Astrocyte of the hippocampus (primary cell): ENCODE measurements at places on chromosomes 3 and 15.

DNA sequence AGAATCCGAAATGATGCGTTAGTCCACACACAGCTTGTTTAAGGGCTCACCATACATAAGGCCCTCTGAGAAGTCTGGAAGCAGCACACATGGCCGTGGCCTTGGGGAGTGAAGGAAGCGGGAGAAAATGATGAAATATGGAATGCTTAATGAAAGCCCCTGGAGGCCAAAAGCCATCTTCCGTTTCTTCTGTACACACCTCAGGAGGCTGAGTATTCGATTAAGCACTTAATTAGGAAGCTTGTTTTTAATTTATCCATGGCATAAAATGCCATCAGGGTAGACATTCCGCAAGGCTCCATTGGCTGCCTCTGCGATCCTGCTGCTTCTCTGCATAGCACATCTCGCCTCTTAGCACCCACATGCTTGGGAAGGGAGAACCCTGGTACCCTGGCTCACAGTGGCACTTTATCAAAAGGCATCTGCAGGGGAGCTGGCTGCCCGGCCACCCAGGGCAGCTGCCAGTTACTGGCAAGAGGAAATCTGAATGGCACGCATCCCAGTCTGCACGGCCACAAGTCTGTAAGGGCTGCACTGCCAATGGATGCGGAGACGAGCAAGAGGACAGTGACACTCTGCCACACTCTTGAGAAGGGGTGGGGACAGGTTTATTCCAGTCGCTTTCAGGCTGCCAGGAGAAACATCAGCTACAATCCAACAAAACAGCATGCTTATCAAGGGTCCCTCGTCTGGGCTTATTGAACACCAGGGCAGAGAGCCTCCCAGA lies 356.2 kb downstream of the OCA2 start:
- DNase-seq, result peak; percentile 41

GRCh38 chr3:78348664-78349063 lies 1308.8 kb downstream of the ROBO2 start:
- DNase-seq, result no peak

DNA sequence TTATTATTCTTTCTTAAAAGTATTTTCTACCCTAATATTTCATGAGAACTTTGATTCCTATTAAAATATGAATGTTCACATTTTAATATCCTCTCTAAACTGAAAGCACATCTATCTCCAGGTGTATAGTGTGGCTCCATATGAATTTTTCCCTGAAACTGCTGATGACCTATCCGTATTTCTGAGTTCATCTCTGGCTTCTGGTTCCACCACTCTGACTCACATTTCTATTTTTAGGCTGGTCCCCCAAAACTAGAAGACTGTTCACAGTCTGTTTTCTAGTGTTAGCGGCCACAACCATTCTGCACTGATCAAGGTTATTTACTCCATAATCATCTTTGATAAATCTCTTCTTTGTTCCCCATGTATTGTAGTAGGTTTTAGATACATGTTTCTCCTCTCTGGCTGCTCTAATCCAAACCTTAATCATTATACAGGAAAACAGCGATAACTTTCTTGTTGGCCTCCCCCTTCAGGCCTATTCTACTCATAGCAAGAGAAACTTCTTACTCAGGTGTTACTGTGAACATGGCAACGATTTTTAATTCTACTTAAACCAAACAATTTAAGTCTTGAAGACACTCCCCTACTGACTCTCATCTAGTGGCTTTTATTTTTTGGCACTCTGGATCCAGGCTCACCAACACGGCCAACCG lies 12.8 kb downstream of the ADPGK start:
- DNase-seq, result no peak

DNA sequence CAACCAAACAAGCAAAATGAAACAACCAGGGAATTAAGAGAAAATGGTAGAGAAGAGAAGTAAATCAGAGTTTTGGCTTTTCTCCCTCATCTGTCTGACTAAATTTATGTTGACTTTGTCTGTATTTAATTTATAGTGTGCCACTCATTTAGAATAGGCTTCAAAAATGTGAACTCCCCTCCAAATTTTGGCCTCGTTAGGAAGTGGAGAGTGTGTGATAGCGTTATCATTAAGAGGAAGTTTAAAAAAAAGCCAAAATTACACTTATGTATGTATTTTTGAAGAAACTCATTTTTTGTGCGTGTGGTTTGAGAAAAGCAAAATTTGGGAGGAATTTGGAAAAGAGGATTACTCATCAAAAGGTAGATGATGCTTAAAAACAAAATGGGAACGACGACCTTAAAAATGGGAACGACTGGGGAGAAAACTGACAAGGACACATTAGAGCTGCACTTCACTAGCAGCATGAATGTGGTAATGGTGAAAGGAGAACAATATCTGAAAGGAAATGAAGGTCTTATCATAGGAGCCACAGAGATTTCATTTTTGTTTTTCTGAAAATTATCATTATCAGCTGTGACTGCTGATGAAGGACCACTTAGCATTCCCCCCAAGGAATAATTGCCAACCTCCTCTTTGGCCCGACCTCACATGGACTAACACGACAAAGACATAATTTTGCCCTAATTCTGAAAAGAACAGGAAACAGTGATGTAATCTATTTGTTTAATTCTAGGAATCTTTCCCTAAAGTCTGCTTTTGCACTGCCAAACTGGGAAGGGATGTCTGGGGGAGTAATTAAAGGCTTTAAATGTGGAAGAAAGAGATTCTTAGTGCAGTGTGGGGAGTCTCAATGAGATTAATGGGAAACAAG lies 163.2 kb upstream of the P2RY1 start:
- DNase-seq, result no peak

- DNase-seq, result no peak
These were observed 303.7 kb upstream of the UBE2E2 start for GRCh38 chr3:22899441-22899840.

DNA sequence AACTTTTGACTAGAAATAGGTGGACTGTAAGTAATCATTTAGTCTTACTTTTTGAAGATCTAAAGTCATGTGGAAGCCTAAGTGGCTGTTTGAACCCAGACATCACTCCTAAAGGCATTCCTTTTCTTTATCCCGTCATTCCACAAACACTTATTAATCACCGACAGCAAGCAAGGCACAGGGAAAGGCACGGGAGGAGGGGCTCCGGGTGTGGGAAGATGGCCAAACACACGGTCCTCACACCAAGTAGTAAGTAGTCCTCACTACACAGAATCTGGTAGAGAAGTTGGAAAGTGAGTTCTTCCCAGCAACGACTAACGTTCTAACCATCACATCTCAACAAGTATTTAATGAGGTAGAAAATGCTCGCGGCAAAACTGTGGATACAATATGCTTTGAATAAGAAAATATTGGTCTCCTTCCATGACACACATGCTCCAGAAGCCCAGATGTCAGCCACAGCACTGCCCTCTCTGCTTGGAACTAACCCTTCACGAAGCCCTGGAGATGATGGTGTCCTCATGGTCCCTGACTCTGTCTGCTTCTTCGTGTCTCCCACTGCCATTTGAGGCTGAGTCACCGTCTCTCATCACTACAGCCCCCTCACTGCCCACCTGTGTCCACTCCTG lies 202.2 kb downstream of the OPA1 start:
- no peak for DNase-seq

- DNase-seq, result no peak
These were observed 17.4 kb upstream of the ANKRD34C start for GRCh38 chr15:79265167-79265566.

GRCh38 chr3:154089421-154090420 lies 31.5 kb upstream of the ARHGEF26 start:
- DNase-seq, result no peak
